Skin of body (tissue), 3 donors: ENCODE measurements at places on chromosomes 6 and 20.

DNA sequence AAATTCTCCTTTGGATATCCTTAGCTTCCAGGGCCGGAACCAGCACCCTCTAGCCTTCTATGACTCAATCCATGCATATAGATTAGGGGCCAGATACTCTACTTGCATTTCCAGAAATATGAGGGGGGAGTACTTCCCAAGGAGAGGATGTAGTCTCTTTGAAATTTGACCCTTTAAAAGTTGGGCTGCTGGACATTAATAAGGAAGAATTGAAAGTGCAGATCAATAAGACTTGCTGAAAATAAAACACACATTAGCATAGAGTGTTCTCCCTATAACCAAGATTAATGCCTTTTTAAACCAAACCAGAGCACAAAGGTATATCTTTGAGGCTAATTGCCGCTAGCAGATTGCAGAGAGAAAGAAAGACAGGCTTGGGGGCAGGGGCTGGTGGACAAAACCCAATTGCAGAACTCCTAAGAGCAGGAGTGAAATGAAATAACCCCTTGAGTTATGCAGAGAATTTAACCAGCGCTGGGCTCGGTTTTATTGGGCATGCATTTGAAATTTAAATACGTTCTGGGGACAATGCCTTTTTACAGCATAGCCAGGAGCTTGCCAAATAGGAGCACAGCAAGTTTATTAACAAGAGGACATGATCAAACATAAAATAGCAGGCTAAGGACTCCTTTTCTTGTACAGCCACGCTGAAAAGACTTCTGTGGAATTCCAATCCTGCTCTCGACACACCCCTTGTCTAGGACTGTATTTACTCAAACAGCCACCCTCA lies 108.2 kb upstream of the SALL4 start:
- DNase-seq = no peak

DNA sequence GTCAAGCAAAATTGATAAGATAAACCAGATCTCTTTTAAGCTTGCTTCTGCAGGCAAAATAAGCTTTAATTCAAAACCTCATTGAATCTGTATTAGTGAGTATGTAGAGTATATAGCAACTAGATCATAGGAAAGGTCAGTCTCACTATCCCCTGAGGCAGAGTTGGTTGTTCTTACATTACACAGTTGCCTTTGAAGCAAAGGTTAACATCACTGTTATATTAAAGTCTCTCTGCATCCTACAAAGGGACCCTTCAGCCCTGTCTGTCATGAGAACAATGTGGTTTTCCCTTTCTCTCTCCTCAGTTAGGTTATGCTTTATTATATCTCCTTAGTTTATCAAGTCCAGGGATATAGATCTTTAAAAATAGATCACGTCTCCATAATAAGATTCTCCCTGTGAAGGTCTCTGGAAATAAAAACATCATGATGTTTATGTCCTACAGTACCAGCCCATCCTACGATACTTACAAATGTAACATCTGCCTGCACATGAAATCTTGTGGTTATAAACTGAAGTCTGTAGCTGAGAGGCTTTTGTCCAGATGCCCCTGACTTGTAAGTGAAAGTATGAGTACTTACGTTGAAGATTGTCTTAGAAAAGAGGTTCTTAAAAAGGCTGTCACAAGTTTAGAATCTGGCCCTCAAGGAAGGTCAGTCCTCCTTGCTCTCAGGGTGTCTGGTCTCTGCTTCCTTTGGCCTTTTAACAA lies 103.6 kb downstream of the VIP start:
- DNase-seq = no peak

DNA sequence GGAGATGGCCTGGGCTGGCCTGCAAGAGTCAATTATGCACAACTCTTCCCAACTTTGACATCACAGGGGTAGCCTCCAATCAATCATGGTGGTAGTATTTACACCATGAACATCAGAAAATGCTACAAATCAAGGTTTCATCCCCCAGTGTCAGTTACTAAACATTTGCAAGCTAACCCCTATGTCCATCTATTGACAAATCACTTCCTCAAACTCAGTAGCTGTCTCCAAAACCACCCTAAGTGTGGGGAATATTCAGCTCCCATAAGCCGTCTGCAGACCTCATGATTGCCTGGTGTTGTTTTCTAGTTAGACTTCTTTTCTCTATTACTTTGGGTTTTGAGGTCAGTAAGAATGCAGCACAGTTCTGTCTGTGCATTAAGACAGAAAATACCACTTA lies 200.8 kb upstream of the RIN2 start:
- no peak for DNase-seq

- DNase-seq = no peak
Observed at GRCh38 chr20:58938541-58938940, 42.5 kb upstream of the NELFCD start.

DNA sequence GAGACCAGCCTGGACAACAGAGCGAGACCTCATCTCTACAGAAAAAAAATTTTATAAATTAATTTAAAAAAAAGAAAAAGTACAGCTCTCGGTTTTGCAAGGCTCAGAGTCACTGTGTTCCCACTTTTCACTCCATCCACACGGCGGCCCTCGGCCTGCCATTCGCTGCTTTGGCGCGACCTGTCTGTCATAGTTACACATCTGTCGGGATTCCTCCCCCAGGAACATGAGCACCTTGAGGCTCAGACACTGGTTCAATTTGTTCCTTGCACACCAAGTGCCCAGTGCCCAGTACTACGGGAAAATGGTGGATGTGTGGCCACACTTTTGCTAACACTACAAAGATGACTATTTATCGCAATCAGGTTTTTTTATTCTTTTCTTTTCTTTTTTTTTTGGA lies 8.4 kb downstream of the CTSZ start:
- no peak for DNase-seq

DNA sequence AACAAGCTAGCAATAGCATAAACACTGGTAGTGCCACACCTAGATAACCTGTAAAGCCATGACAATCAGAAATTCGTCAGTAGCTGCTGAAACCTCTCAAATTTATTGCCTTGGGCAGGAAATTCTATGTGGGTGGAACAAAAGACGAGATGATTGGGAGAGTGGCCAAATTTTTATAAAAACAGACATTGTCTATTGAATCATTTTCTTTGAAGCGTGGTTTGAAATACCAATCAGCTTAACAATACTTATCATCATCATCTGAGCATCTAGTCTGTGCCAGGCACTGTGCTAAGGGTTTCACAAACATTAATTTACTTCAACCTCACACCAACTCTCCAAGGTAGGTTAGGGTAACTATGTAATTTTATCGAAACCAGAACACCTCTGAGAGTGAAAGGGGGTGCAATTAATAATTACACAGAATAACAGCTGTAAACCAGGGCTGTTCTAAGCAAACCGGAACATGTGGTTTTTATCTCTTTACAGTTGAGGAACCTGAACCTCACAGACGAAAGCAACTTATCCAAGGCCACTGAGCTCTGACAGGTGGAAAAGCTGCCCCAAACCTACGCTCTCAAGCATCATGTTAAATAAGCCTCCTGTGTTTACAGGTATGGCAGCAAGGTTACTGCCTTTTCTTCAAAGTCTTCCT lies 43.4 kb downstream of the NHSL1 start:
- peak; percentile 10 for DNase-seq

DNA sequence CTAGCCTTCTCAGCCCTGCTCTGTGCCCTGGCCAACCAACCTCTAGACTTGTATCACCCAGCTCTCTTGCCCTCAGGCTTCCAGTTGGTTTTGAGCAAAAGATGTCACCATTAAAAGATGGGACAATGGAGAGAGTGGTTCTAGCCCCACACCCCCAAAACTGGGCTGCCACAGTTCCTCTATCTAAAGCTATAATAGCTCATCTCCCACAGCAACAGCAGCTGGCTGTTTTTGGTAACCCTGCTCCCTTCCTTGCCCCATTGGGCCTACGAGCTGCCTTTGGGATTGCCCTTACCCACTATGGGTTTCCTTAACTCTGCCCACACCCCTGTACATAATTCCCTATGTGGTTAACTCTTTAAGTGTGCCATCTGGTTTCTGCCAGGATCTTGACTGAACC lies 7.6 kb upstream of the SRSF3 start:
- DNase-seq = no peak

- DNase-seq = no peak
Observed at GRCh38 chr6:44062105-44062770, 65.0 kb downstream of the MRPL14 start.

DNA sequence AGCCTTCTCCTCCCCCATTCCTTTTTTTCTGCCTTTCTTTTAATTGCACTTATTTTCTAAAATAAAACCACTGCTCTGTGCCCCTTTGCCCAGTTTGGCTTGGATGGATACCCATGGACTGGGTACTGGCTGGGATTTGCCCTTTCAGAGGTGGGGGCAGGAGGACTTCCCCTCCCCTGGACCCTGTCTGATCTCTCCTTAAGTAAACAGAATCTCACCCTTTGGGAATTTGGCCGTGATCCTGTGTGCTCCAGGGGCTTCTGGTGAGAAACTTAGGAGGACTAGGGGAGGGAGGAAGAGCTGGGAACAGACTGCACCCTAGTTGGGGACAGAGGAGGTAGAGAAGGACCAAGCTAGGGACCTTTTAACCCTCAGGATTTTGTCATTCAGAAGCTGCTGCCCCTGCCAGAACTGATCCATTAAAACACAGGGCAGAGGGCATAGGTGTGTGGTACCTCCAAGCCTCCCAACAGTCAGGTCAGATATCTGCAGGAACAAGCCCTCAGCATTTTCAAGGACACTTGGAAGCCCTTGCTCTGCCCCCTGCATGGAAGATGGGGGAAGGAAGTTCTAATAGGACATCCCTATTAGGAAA lies 7.3 kb downstream of the FOXP4 start:
- no peak for DNase-seq

GRCh38 chr6:121143476-121143875 lies 190.8 kb downstream of the TBC1D32 start:
- no peak for DNase-seq

GRCh38 chr6:122997541-122998150 lies 1.6 kb downstream of the CLVS2 start:
- DNase-seq = no peak

- DNase-seq = no peak
Observed at GRCh38 chr6:129673748-129674147, 36.2 kb downstream of the ARHGAP18 start.

GRCh38 chr20:16419138-16419715 lies 154.0 kb downstream of the KIF16B start:
- no peak for DNase-seq

DNA sequence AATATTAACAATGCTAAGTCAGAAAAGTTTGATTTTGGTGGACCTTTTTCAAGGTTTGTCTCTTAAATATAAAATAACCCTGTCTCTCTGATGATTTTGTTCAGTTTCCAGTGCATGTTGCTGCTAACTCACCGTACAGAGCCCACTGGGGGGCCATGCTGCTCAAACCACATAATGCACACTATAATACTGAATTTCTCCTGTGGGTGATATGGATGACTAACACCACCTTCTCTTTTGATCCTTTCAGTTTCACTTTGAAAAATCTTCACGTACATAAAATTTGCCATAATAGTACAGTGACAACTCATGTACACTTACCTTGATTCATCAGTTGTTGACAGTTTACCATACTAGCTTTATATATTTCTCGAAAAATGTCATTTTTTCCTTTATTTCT lies 506.6 kb upstream of the MAN1A1 start:
- DNase-seq = no peak
